M059J (cell line): ENCODE measurements at places on chromosomes 2 and 18. TPM values are rescaled to one million over a fixed set of nuclear protein-coding genes. Genes with fewer than 3 reads are reported as not detected.

CKAP2L gene
- 23.0 and 24.0 TPM in 2 replicates for total RNA-seq

DNA sequence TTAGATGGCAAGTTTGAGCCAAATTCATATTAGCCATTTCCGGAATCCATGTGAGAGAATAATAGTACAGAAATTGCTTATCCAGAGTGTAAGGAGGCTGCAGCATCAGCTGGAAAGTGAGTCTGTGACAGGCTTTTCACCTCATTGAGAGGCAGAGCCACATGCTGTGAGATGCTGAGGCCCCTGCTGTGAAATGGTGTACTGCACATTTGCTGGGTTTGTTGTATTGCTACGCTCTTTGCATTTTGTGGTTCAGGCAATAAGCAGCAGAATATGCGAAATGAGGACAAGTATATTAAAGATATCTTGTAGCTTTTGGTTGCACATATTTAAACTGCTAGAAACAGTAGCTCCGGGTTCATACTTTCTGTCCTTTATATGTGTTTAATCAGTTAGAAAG lies 37.0 kb downstream of the NABP1 start:
- DNase-seq, result no peak

DNA sequence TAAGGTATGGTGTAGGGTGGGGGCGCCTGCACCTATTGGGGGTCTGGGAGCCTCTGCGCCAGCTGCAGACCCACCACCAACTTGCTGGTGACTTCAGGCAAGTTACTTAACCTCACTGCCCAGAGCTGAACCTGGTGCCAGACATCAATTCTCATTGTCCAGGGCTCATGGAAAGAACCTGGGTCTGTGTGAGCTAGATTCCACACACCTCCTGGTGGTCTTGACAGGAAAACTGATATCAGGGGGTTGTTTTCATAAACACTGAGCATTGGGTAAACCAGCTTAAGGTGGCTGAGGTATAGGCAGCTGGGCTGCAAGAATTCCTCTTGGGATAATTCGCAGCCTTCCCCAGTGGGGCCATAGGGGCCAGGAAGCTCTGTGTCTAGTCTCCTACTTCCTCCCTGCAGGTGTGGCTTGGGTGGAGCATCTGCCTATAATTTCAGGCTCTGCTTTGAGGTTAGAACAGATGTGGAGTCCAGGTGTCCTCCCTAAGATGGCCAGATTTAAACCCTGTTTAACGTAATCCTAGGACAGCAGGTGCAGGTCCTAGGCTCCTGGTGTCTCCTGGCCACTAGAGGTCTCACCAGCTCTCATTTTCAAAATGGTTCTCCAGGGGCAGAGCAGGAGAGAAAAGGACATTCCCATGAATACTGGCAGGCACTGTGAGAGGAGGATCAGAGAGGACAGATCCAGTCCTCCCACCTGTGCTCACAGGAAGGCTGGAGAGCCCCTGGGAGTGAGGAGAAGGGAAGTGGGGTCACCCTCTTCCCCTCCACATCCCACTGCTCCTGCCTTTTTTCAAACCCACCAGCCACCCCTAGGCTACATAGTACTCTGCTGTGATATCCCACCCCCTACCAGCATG lies 100.4 kb upstream of the SMAD2 start:
- DNase-seq, result peak; percentile 66

DNA sequence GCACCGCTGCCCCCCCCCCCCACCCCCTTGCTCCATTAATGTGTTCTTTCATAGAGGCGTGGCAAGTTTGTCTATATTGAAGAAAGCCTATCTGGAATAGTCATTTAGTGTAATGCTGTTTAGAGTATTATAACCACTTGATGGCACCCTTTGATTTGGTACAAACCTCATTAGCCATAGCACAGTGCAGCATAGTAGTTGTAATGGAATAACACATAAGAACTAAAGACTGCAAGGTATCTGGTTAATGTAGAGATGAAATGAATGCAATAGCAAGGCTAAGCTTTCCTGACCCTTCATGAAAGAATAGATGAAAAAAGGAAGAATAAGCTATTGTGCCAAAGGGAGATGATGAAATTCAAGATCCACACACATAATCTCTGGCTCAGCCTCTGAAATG lies 81.9 kb downstream of the EHBP1 start:
- DNase-seq, result peak; percentile 38

SLC38A11 gene
- 0.44 and 0.62 TPM in 2 replicates for total RNA-seq

DNA sequence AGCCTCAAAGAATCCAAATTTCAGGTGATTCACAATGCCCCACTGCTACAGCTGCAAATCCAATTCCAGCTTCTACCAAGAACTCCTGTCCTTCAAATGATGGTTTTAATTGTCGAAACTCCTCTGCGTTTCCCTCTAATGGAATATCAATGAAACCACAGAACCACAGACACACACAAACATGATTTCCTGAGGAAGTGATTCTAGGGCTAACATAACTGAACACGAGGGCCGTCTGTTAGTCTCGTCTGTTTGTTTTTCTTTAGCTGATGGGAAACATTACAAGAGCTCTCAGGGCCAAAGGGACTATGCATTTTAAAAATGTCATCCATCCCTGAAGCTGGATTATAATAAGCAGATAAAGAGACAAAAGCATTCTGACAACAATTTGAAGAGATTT lies 59.4 kb downstream of the RNF152 start:
- DNase-seq, result peak; percentile 76

- peak; percentile 79 for DNase-seq
These were observed 78.8 kb downstream of the MYL12B start for GRCh38 chr18:3340682-3341097.

DNA sequence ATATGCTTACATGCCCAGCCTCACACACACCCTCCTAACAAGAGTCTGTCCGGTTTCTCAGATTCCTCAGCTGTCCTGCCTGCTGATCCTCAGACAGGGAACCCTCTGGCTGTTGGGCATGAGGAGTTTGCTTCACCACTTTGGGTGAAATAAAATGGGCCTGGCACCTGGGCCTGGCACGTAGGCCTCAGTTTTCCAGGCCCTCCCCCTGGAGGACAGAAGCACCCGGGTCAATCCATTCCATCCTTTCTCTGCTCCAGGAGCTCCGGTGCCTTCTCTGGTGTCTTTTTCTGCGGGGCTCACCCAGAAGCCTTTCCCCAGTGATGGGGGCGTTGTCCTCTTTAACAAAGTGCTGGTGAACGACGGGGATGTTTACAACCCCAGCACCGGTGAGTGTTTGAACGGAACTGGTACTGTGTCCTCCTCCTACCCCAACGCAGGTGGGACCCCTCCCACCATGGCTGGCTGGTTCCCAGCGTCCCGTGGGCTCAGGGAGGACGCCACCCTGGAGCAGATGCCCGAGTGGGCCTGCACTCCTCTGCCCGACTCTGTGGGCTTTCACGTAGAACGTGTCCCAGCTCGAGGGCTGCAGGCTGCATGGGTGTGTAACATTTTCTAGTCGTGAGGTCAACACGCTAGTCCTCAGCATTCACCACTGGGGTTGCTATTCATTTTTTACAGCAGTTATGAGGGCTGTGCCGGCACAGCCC lies 62.8 kb downstream of the EMILIN2 start:
- no peak for DNase-seq

- peak; percentile 77 for DNase-seq
These were observed 18.6 kb upstream of the KLF7 start for GRCh38 chr2:207184348-207184747.

DNA sequence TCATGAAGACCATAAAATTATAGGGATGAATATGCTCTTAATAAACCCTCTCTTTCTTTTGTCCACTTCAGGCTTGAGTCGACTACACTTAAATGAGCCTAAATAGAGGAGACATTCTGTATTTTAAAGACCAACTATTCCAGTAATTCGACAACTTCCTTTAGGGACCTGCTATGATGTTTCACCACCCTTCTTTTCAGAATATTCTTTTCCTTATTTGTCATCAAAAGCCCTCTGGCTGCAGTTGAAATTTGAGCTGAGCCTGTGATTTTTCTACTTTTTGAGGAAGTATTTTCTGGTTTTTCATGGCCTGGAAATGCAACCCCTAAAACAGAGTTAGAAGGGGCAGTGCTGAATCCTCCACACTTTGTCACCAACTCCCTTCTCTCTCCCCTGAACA lies 287.0 kb downstream of the EPHA4 start:
- peak; percentile 27 for DNase-seq

- no peak for DNase-seq
These were observed 1.4 kb upstream of the YES1 start for GRCh38 chr18:813172-814071.

GRCh38 chr2:156933645-156934225 lies 323.8 kb upstream of the GALNT5 start:
- DNase-seq, result no peak

DNA sequence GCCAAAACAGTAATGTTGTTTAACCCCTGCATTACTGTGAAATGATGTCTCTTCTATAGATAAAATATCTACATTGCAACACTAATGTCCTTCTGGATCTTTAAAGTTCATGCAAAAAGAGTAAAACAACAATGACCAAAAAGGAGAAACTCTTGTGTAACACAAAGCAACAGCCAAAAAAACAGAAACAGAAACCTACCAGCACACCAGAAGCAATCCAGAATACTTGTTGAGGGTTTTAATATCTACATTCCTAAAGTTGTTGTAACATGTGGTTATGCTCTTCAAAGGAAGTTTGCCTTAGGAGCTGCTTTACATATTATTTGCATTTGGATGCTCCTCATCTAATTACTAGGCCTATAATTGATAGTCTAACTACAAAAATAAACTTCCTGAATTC lies 157.2 kb downstream of the BABAM2 start:
- peak; percentile 76 for DNase-seq

SERPINB4 gene
- 0.05 TPM in 1 of 2 replicates, not detected in the other for total RNA-seq

- no peak for DNase-seq
These were observed 288.4 kb upstream of the ID2 start for GRCh38 chr2:8393506-8393905.

DNA sequence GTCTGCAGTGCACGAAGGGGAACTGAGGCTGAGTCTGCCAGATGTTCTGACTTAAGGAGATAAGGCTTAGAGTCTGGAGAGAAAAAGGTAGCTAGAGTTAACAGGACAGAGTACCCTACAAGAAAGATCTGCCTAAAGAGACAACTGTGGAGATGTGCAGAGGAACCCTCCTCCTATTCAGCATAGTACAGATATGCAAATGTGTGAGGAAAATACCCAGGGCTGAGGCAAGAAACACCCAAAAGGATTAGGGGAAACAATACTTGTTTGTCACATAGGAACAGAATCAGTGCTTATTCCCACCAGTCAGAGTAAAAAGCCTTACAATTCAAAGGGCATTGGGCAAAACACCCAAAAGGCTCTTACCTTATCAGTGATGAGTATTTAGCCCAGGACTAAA lies 67.8 kb downstream of the SS18 start:
- DNase-seq, result no peak

- peak; percentile 33 for DNase-seq
These were observed 5.0 kb upstream of the ATP6V1B1 start for GRCh38 chr2:70930371-70931329.

DNA sequence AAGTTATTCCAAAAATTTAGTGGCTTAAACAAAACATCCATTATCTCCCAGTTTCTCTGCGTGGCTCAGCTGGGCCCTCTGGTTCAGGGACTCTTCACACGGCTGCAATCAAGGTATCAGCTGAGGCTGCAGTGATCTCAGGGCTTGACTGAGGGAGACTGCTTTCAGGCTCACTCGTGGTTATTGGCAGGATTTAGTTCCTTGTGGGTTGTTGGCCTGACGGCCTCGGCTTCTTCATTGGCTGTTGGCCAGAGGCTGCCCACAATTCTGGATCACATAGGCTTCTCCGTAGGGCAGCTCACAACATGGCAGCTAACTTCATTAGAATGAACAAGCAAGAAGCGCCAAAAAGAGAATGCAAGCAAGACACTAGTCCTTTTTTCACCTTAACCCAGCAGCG lies 90.1 kb downstream of the ABI2 start:
- peak; percentile 36 for DNase-seq

DNA sequence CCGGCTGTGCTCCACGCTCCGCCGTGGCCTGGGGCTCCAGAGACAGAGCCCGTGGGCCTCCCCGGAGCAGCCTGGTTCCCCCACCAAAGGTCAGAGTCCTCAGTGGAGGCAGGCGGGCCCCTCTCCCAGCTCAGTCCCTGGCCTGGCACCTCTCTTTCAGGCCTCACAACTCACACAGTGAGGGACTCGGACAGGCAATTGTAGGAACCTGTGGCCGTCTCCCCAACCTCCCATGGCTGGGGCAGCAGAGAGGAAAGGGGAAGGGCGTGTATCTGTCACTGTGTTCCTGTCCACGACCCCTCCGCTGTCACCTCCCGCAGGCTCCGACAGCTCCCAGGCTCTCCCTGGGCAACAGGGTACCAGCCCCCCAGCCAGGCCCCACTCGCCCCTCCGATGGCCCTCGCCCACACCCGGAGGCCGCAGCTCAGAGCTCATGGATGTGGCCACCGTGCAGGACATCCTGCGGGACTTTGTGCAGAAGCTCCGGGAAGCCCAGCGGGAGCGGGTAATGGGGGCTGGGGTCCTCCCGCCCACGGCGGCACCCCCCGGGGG lies 32.4 kb upstream of the SNED1 start:
- no peak for DNase-seq

- DNase-seq, result no peak
These were observed 110.0 kb upstream of the MAP3K20 start for GRCh38 chr2:172965433-172966212.

DNA sequence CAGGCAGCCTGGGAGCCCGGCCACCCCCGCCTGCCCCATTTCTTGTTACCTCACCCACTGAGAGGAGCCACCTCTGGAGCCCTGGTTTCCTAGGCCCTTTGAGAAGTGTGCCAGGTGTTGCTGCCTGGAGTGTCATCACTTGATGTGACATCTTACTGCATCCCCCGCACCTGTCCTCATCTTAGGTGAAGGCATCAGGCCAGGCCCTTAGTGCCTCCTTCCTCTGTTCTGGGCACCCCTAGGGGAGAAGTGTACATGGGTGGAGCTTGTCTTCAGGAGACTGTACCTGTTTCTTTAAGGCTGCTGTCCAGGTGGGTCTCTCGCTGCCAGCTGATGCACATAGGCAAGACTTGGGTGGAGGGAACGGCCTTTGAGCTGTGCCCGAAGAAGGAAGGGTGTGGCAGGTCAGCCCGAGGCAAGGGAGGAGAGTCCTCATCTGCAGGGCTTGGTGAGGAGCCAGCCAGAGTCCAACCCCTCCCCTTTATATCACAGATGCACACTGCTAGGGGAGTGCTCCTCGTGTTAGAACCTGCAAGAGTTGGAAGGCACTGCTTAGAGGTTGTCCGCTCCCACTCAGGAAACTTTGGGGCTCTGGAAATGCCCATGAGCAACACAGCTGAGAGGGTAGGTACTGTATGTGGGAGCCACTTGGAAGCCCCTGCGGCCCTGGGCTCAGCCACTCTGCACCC lies 45.9 kb downstream of the NCK2 start:
- DNase-seq, result no peak

GRCh38 chr2:99754210-99754609 lies 264.4 kb upstream of the REV1 start:
- DNase-seq, result peak; percentile 7

- no peak for DNase-seq
These were observed 14.7 kb downstream of the CAPN13 start for GRCh38 chr2:30792521-30792920.

DNA sequence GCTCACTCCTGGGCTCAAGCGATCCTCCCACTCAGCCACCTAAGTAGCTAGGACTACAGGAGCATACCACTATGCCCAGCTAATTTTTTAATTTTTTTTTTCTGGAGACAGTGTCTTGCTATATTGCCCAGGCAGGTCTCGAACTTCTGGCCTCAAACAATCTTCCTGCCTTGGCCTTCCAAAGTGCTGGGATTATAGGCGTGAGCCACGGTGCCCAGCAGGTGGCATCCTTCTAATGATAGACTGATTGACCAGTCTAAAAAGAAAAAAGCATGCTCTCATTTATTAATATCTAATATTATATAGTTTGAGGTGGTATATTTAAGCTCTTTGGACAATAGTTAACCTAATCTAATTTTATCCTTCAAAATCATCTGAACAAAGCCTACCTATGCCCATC lies 198.6 kb downstream of the CAMKMT start:
- peak; percentile 15 for DNase-seq
